ENCODE measurements at places on chromosomes 6 and 20.

DNA sequence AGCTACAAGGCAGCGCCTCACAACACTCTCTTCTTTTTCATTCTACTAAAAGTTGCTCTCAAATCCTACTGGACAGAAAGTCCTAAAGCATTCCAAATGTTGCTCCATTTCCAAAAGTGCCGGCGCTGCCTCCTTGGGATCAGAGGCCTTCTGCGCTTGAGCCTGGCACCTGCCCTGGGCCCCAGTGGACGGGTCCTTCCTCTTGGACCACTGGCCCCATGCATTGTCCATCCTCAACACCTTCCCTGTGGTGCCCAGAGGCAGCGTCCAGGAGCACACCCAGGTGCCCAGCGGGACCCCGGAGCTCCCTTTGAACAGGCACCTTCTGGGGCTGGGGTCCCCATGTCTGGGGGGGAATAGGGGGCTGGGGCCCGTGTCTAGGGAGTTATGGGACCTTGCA, 205.2 kb downstream of the ERMARD start:
- DNase-seq, result no peak

DNA sequence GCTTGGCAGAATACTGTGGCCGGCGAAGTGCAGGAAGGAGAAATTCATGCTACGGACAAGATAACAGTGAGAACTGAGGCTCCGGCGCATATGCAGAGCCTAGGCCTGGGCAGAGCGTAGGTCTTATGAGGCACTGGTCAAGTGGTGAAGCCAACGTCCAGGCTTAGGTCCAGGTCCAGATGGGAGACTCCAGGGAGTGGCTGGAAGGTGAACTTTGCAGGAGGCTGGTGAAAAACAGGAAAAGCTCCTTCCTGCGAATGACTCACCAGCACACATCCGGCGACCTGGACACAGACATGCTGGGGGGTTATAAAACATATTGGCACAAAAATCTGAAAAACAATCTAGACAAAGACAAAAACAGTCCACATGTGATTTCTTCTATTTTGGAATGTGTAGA, 15.4 kb downstream of the C6orf141 start:
- peak; percentile 62 for DNase-seq

DNA sequence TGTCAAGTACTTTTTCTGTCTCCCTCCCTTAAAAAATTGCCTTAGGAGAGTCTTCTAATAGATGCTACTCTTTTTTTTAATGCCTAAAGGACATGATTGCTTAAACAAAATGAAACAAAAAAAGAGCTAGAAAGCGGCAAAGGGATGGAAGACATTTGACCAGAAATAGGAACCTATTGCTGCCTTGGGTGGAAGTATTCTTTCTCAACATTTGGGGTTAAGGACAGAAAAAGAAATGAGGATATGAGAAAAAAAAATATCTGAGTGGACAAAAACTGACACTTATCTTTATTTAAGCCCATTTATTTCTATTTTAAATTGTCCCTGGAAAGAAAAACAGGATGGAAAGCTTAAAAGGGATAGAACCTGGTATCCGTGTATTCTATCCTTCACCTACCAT, 664.9 kb upstream of the CITED2 start:
- DNase-seq, result no peak

GRCh38 chr20:47314647-47315338, 41.7 kb downstream of the ZMYND8 start:
- DNase-seq, result no peak

GRCh38 chr6:143482593-143482992, 28.9 kb downstream of the FUCA2 start:
- DNase-seq, result no peak

- DNase-seq, result no peak
Observed at GRCh38 chr20:63744574-63745423, 5.2 kb downstream of the SLC2A4RG start.

DNA sequence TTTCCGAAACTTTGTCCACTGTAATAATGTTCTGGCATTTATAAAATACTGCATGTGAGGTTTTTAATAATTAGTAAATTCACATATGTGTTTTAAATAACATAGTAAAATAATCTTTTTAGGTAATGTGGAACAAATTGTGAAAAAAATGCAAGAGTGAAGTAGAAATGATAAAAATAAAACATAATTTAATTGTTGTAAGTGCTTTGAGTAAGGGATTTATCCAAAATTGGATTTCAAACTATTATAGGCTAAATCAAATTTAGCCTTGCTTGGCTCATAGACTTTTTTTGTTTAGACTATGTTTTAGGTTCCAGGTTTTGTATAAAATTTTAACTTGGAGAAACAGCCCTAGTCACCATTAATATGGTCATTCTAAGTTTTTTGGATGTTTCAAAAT, 1029.5 kb downstream of the PHF3 start:
- no peak for DNase-seq

DNA sequence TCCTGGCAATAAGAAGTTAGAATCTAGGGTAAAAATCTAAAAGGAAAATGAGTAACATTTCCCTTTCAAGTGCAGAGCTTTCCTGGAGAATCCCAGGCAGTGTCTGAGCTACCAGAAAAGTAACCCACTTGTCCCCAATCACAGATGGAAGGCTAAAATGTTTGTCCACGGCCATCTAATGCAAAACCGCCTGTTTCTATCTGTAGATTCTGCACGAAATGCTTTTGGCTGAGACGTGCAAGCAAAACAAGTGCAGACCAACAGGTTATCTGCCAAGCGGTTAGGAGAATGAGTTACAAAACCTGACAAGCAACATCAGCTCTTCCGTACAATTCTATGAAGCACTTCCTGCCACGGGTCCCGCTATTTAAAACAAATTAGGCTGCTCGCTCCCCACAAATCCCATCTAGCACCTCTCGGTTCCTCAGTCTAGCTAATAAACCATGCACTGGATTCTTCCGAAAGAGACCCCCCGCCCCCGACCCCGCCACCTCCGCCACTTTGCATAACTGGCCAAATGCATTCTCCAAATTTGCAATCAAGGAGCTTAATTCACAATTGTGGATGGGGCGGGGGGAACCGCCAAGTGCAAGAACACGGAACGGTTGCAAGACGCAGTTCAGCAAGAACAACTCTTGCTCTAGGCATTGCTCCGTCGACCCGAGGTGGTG, 1.4 kb downstream of the ELOVL5 start:
- DNase-seq, result peak; percentile 65

DNA sequence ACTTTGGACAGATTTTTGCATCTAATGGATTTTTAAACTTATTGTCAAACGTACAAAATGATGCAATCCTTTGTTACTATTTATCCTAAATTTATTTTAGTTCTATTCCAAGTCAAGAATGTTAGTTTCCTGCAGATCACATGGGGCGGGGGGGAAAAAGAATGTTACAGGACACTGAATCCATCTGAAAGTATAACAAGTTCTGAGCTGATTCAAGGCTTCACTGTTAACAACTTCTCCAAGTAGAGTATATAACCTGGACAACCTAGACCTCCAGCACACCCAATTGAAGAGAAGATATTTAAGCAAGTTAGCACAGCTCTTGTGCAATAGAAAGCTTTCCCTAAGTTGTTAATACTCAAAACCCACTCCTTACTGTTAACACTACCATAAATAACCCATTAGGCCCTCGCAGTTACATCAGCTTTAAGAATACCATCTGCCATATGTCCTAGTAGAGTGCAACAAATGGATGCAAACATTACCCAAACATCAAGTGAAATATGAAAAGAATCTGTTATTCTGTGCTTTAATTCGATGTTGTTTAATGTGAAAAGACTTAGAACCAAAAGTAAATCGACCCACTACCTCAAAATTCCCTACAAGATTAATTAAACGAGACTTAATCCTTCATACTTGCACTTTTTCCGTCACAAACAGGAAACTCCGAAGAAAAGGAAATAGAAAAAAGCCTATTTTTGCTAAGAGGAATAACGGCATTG, 1.3 kb downstream of the SEC63 start:
- DNase-seq, result peak; percentile 74

- DNase-seq, result no peak
Observed at GRCh38 chr6:21159465-21159864, 434.1 kb upstream of the SOX4 start.

DNA sequence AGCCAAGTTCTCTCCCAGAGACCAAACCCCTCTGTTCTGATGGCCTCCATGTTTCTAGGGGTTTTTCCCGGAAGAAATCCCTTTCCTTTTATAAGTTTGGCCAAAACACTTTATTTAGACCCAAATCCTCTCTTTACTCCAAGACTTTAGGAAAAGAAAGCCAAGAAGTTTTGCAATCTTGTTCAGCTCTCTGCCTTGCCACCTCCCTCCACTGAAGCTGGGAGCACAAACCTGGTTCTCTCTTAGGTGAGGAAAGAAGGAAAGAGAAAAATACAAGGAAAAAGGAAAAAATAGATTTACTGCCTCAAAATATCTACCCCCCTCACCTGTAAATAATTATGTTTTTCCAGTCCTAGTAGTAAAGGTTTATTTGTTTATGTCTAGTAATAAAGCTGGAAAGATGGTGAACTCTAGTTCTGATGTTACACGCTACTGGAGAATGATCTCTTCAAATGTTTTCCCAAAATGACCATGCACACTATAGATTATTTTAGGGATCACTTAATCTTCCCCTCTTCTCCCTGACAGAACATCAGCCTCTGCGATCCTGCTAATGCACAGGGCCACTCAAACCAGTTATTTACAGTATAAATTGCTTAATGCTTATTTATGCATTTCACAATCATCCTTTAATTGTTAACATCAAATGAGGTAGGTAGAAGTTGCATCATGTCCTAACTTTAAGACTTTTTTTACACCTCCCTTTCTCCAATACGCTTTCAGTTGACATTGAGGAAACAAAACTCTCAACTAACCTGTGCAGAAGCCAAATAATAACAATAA, 10.9 kb upstream of the ARG1 start:
- DNase-seq, result no peak

GRCh38 chr6:111263837-111264236, 176.5 kb downstream of the SLC16A10 start:
- peak; percentile 76 for DNase-seq

DNA sequence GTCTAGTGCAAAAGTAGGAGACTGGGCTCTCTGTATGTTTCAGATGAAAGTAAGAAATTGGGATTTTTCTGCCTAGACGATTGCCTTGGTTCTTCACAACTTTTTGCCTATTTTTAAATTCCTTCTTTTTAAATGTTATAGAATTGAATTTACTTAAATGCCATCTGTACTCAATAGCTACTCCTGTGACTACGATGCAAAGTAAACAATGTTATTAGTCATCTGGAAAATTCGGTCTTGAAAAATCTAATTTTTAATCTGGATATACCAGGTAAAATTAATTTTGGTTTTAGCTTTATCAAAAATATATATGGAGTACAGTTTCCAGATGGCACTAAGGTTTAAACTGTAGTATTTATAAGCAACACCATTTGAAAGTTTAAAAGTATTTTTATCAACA, 472.2 kb downstream of the UTRN start:
- DNase-seq, result peak; percentile 16

GRCh38 chr20:35284267-35284991, at the start of gene EIF6:
Gene EIF6 (minus strand): TSS chr20:35284772. CDS start chr20:35284487, 285 bp downstream.
- peak; percentile 87 for DNase-seq

DNA sequence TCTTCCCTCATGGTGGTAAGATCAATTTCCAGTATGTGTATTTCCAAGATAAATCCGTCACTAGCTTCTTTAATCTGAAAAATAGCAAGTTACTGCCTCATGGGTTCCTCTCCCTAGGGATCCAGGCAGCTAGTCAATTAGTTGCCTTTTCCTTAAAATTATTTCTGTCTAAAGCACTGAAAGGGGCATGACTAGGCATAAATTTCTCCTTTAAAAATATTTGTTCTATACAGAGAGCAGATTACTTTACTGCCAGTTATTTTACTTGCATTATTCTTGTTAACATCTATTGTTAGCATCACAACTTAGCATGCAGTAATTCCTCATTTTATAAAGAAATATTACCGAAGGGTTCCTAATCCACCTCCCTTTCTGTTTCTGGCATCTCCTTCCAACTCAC, 1.4 kb downstream of the MTCL3 start:
- no peak for DNase-seq

Data from iris pigment epithelial cell (primary cell).